ENCODE measurements at places on chromosomes 11 and 22.

GRCh38 chr11:92569726-92570125 is 345.1 kb downstream of the FAT3 start:
- no peak for DNase-seq

- DNase-seq, result no peak
These were observed 216.5 kb downstream of the NAV2 start for GRCh38 chr11:19929147-19929546.

- no peak for DNase-seq
These were observed 31.6 kb downstream of the CPT1A start for GRCh38 chr11:68810164-68810563.

DNA sequence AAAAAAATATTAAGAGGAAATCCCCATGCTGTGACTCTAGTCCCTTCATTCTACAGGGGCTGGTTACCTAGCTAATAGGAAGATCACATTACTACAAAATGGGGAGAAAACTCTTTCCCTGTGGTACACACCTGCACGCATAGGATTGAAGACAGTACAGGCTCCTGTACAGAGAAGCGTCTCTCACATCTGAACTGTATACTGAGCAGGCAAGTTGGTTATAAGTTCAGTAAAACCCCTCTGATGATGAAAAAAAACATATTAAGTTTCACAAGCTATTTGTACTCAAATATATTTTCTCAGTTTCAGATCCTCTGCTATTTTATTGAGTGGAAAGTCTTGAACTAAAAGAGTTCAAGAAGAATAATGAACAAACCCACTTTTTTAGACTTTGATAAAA is 156.9 kb upstream of the HSD17B12 start:
- DNase-seq, result no peak

GRCh38 chr11:36224209-36224882 is 64.9 kb downstream of the COMMD9 start:
- no peak for DNase-seq

GRCh38 chr22:45087802-45088201 is 75.9 kb upstream of the NUP50 start:
- no peak for DNase-seq

- no peak for DNase-seq
These were observed 5.4 kb downstream of the APIP start for GRCh38 chr11:34910817-34911216.

DNA sequence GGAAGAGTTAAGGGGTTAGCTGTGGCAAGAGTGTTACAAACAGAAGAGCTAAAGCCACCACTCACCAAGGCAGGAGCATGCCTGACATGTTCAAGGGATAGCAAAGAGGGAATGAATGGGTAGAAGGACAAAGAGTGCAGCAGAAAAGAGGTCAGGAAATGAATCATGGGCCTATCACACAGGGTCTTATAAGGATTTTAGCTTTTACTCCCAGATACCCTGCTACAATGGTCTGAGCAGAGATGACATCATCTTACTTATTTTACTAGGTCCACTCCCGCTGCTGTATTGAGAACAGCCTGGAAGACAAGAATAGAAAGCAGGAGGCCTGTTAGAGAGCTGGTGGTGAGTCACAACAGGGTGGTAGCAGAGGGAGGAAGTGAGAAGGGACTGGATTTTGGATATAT is 9.8 kb downstream of the TRAF6 start:
- DNase-seq, result no peak

GRCh38 chr11:65891219-65892136 is 1.0 kb downstream of the CCDC85B start:
- DNase-seq, result no peak

- DNase-seq, result no peak
These were observed 1217.9 kb downstream of the LRRC4C start for GRCh38 chr11:40241524-40242051.

DNA sequence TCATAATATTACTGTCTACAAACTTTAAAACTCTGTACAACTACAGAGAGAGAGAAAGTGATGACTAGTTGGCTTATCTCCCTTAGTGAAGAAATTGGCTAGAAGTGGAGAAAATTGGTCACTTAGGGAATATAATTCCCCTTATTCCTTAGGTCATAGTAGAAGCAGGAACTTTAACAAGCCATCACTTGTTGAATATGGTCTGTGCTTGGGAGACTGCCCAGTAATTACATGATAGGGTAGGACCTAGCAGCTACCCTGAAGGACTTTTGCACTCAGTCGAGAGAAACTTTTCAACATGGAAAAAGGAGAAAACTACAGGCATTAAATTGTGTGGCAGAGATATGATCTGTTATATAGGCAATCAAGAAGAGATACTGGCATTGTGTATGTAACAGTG is 576.5 kb upstream of the CCDC90B start:
- DNase-seq, result no peak

DNA sequence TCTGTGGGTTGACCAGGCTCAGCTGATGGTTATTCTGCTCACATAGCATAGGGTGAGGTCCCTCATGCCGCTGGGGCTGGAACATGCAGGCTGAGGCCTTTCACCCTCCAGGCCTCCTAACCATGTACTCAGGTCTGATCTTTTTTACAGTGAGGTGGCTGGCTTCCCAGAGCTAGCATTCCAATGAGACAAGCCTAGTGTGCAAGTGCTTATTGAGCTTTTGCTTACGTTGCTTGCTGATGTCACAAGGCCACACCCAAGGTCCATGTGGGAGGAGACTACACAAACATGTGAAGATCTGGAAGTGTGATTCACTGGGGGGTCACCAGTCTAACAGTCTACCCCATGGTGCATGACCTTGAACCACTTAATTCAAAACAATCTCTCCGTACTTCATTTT is 33.9 kb downstream of the ISX start:
- no peak for DNase-seq

- no peak for DNase-seq
These were observed 2.7 kb downstream of the PLXNB2 start for GRCh38 chr22:50304528-50305392.

- peak; percentile 84 for DNase-seq
These were observed 84.4 kb upstream of the SEPTIN5 start for GRCh38 chr22:19629720-19630419.

DNA sequence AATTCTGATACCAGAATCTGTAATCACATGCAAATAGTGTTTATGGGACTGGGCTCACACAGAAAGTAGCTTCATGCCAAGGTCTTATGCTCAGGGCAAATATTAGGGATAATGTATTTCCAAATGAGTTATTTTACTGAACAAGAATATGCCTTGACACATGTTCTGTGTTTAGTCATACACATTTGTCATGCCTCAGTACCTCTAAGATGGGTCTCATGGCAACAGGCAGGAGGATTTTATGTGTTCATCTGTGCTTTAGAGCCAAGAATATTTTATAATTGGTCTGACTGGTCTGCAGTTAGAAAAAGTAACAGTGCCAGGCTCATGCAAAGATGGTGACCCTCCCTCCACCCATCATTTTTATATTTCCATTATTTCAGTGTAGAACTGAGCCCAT is 49.1 kb downstream of the JAM3 start:
- DNase-seq, result no peak

DNA sequence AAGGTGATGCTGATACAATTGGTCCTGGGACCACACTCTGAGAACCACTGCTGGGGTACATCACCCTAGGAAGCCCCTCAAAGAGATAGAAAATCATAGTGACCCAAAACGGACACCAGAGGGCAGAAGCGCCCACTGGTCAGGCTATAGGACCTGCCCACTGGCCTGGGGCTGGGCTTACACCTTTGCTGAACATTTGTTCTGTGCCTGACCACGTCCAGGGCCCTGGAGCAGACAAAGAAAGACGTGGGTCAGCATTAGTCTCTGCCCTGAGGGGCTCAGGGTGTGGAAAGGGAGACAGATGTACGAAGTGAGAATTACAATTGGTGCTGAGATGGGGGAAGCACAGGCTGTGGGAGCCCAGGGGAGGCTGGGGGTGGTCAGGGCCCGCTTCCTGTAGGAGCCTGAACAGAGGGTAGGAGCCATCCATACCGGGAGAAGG is 14.4 kb upstream of the SERPINH1 start:
- no peak for DNase-seq

- peak; percentile 20 for DNase-seq
These were observed 186.3 kb upstream of the B3GAT1 start for GRCh38 chr11:134598368-134598767.

- DNase-seq, result no peak
These were observed 3.7 kb downstream of the SLC39A13 start for GRCh38 chr11:47411884-47412746.
